ENCODE measurements at places on chromosomes 2 and 18. TPM values are rescaled to one million over a fixed set of nuclear protein-coding genes. Genes with fewer than 3 reads are reported as not detected.

DNA sequence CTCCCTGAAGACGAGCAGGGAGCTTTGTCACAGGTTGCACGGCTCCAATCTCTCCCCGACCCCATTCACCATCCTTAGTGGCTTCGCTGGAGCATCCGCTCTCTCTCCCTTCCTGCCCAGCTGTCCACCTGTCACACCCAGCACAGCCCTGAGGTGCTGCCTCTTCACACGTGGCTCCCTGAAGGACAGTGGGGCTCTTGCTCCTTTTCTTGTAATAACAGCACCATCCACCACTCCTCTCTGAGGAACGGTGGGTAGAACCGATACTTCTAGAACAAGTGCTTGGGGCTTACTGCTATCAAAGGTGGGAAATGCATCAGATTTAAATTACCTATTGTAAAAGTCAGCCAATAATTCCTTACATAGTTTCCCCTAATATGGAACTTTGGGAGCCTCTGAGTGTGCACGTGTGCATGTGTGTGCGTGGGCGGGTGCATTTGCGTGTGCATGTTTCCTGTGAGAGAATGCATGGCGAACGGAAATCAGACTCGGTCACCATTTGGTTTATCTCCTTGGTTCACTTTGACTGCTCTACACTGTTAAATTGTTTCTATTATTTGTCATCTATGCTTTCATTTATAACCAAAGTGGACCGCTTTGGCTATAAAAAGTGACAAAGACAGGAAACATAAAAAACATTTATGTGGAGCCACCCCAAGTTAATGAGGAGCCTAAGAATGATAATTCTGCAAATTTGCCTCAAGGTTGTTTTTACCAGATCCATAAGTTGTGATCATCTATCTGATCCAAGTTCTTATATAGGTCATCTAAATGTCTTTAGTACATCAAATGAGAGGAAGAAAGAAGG, 39.1 kb downstream of the KLHL29 start:
- DNase-seq = no peak

- DNase-seq = no peak
Measured at GRCh38 chr2:144830543-144830942, 310.6 kb upstream of the ZEB2 start.

GRCh38 chr2:150403457-150403856, 84.0 kb downstream of the RND3 start:
- no peak for DNase-seq

DNA sequence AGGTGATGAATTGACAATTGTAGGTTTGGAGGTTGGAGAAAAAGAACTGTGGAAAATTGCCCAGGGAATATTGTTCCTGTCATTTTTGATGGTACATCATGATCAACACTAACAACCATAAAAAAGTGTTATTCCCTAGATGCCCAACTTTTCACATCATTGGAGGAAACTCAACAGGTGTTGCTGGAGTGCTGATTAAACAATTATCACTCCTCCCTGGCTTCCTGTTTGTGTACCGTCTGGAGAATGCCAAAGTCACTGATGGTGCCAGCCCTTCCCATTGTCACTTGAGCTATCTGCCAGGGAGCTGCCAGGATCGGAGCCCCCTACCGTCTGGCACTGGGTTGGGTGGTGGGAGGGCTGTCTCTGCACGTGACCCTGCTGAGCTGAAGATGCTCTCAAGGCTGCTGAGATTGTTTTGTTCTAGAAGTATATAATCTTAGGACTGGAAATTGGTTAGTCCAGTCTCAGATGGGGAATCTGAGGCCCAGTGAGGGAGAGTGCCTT, 156.9 kb downstream of the PRKCE start:
- no peak for DNase-seq

DNA sequence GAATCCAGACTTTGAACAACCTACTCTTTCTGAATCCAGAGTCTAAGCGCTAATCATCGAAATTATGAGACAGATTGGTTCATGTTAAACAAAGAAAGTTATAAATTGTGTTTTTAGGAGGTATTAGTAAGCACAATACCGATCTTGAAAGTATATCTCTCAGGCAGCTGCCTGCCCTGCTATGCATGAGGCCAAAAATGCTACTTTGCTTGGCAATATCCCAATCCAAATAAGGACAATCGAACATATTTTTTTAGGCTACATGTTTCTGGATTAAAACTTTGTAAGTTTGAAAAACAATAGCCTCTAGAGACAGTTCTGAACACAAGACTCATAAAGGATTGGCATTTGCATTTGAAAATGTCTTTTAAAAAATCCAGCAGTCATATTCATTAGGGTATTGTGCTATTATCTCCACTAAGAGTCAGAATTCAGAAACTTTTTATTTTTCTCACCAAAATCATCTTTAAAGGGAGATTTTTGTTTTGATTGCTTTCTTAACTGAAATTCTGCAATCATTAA, 167.1 kb downstream of the PDE1A start:
- no peak for DNase-seq

DNA sequence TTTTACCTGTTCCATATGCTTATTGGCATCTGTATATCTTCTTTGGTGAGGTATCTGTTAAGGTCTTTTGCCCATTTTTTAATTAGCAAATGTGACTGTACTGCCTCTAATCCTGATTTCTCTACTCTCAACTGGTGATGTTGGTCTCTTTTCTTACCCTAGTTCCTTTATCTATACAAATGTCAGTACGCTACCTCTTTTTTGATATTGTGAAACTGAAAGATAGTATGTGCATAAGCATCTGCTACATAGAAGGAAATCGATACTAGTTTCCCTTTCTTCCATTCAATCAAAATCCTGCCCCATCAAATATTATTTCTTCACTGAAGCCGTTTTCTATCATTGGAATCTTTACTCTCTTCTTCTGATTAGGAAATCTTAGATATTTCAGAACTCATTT, 194.9 kb upstream of the SPOPL start:
- no peak for DNase-seq

DNA sequence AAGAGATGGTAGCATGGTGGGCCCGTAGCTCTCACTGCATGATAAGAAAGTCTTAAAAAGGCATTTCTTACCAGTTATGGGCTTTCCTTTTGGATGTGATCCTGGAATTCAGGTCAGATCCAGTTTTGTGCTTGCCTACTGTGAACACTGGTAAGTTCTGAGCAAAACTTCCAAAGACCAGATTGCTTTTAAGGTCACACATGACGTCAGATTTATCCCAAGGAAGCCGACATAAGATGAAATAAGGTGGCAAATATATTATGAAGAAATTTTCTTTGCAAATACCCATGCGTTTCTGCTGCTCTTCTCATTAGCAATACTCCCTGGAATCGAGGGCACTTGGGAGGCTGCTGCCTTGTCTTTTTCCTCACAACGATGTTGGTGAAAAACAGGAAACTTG, 416.4 kb upstream of the HNMT start:
- DNase-seq = no peak

GRCh38 chr2:723761-724160, 46.6 kb upstream of the TMEM18 start:
- DNase-seq = no peak

Gene CD8B2
- 0.23 TPM for total RNA-seq

Gene ALLC
- total RNA-seq = not detected

Gene PTPRM
- 13.8 TPM for total RNA-seq

Gene TEX44
- not detected for total RNA-seq

Gene KCNIP3
- 2.5 TPM for total RNA-seq

Gene SNORC
- total RNA-seq = 0.83 TPM

Gene GPR45
- not detected for total RNA-seq

Data from esophagus squamous epithelium (tissue), 5 donors.